ENCODE measurements at places on chromosomes 12 and 14.
A peak's percentile ranks its signal among the peaks of the same experiment; 100 is the strongest.

GRCh38 chr12:69851976-69852375 is 26.9 kb downstream of the MYRFL start:
- DNase-seq, result no peak

DNA sequence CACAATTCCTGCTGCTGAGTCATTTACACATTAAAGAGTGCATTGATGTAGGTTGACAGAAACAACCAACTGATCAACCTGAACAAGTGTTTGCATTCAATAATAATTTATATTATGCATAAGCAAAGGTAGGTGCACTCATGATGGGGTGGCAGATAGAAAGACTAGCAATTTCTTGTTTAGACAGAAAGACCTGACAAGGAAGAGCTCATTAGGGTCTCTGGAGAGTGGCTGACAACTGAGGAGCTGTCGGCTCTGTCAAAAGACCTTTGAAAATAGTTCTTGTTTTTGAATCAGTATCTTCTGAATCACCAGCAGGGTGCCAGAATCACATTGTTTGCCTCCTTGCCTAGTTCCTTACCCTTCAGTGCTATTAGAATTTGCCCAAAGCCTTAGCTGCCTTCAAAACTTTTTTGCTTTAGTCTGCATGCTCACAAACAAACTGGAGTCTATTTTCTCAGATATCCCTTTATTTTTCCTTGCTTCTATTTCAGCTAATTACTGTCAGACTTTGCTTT is 234.7 kb downstream of the BTG1 start:
- DNase-seq, result no peak

GRCh38 chr14:36626151-36626550 is 35.5 kb upstream of the PAX9 start:
- no peak for DNase-seq

- DNase-seq, result no peak
Observed at GRCh38 chr14:81341370-81341769, 58.8 kb downstream of the STON2 start.

- no peak for DNase-seq
Observed at GRCh38 chr14:82488473-82488872, 954.8 kb upstream of the SEL1L start.

DNA sequence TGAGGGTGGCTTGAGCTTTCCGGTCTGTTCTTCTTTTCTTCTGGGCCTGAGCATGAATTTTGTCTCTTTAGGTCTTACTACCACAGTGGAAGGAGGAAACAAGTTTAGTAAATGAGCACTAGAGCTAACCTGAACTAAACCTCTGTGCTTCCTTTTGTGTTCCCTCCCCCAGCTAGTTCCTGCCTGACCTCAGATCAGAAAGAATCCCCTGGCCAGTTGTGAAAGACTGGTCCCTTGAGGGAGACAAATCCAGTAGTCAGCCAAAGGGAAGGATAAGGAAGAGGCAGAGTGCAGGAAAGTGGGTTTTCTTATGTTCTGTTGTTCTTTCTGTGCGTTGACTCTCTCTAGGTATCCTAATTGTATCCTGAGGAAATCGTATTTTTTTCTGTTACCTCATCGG is 17.5 kb downstream of the ZNF664 start:
- DNase-seq, result no peak

- DNase-seq, result no peak
Observed at GRCh38 chr14:57355081-57355800, 35.1 kb upstream of the NAA30 start.

- no peak for DNase-seq
Observed at GRCh38 chr14:44873536-44873935, 88.2 kb downstream of the KLHL28 start.

DNA sequence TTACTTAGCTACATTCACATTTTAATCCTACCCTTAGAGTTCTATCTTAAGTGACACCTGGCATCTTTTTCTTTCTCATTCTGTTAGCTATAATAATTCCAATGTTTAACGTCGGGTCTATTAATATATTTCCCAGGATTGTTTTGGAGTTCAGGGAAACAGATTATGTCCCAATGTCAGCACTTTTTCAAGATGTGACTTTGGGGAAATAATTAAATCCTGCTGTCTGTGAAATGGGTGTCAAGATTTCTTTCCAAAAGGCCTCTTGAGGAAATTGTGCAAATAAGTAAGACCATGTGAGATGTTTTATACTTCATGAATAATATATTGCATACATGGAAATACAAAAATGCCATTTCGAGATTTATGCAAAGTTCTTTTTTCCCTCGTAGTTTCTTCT is 887.6 kb upstream of the SEL1L start:
- DNase-seq, result no peak

- no peak for DNase-seq
Observed at GRCh38 chr14:102589761-102590290, 2.6 kb upstream of the RCOR1 start.

GRCh38 chr14:50977863-50978528 is 33.7 kb upstream of the PYGL start:
- DNase-seq, result no peak

DNA sequence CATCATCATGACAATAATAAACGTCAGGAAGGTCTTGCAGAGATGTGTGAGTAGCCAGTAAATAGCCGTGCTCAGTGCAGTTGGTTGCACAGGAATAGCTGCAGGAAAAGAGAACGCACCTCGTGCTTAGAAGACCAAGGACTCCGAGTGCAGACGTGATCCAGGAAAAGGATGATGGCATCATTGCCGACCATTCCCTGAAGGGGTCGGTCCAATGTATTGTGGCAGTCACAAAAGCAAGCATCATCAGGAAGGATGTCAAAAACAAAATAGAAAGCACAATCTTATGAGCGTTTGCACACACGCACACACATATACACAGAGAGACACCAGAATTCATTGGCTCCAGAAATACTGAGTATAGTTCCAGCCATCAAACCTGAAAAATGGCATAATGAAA is 12.8 kb downstream of the DUSP6 start:
- no peak for DNase-seq

- no peak for DNase-seq
Observed at GRCh38 chr12:118312578-118312977, 60.1 kb downstream of the TAOK3 start.

DNA sequence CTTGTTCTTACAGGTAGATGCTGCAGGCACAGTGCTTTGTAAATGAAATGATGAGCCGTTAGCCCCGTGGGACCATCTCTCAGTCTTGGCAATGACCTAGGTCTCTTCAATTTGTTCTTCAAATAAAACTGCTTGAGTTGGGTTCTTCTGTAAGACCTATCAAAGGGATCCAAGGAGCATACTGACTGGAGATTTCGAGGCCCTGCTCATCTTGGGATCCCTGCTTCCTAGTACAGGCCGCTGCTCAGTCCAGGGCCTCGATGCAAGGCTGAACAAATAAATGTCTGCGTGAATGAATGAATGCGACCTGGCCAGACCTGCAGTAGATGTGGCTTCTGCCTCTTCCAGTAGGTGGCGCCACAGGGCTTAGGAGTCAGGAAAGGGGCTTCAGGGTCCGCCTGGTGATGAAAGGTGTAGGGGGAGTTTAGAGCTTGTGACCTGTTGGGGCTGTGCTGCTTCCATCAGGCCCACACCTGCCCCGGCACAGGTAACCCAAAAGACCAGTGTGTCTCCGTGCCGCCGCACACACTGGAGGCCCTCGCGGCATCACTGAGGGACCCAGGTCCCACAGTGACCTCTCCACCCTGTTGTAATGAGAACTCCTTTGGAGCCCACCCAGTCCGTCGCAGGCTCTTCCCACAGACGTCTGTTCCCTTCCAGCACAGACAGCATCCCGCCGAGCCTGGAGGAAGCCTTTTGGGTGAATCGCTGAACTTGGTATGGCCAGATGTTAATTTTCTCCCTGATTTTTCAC is 4.4 kb downstream of the CACNA1C start:
- DNase-seq, result peak; percentile 62

- no peak for DNase-seq
Observed at GRCh38 chr14:65999865-66000264, 486.3 kb upstream of the CCDC196 start.

GRCh38 chr12:19674437-19674836 is 235.1 kb downstream of the AEBP2 start:
- no peak for DNase-seq

- DNase-seq, result peak; percentile 64
Observed at GRCh38 chr12:56007564-56008559, 10.8 kb downstream of the SUOX start.

GRCh38 chr14:64569138-64569631 is 19.4 kb downstream of the PPP1R36 start:
- DNase-seq, result no peak

DNA sequence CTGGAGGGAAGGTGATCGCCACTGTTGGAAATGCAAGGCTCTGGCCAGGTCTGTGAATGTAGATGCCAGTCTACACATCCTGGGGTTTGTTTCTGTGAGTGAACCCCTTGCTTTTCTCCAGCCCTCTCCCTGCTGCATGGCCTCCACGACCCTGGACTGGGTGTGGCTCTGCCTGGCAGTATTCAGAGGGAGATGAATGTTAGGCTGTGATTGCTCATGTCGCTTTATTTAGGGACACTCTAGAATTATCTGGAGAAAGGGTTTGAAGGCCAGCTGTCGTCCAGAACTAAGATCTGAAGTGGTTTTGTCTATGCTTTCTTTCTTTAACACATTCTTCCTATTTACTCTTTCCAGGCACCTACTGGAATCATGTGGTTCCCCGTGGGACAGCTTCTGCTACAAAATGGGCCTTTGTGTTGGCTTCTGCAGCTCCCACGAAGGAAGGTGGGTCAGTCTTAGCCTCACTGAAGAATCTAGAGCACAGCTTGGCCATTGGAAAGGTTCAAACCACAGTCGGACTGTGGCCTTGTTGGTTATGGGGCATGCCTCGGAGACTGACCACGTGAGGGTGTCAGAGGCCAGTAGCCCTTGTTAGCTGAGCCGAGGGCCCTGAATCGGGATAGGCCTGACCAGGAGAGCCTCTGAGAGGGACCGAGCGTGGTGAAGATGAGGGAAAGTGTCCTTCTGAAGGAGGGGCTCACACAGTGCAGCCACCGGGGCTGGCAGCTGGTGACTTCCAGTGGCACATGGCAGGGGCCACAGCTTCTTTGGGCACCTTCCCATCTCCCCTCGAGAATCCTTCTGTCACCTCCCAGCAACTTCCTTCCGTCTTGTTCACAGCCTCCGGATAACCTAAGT is 59.1 kb downstream of the ANKRD9 start:
- no peak for DNase-seq

DNA sequence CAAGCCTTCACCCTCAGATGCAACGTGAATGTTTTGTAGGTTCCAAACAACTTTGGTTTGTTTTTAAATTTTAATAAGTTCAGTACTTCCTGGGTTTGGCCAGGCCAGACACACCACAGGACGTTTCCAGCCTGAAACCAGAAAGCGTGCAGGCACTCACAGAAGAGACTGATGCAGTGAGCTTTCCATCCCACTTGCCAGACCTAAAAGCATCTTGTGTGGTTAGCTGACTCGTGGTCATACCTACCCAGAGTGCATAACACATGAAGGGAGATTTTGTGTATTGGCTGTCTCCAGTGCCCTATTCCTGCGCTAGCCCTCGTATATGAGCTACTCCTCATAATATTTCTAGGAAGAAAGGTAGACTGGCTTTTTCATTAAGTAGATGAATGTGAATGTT is 297.3 kb upstream of the FAR2 start:
- DNase-seq, result no peak

- DNase-seq, result no peak
Observed at GRCh38 chr12:40375076-40375475, 150.3 kb downstream of the LRRK2 start.

- DNase-seq, result no peak
Observed at GRCh38 chr12:28879379-28879778, 269.7 kb upstream of the FAR2 start.

DNA sequence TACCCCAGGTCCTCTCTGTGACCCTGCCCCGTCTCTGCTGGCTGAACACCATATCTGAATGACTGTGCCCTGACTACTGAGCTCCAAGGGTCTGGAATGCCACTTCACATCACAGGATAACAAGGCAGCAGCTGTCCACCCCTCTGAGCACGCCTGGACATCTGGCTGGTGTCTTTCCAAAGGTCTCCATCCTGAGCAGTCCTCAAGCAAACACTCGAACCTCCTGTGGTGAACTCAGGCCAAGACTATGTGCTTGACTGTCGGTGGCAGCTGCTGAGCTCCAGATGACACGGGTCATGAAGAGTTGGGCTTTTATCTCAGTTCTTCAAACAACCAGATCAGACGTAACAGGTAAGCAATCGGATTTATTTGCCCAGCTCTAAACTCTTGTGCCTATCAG is 117.2 kb upstream of the BCL2L14 start:
- no peak for DNase-seq

GRCh38 chr12:11622876-11623281 is 26.6 kb upstream of the ETV6 start:
- DNase-seq, result no peak

GRCh38 chr12:105233041-105233905 is 2.7 kb downstream of the APPL2 start:
- no peak for DNase-seq

- no peak for DNase-seq
Observed at GRCh38 chr12:53474077-53474476, 22.2 kb downstream of the PCBP2 start.

DNA sequence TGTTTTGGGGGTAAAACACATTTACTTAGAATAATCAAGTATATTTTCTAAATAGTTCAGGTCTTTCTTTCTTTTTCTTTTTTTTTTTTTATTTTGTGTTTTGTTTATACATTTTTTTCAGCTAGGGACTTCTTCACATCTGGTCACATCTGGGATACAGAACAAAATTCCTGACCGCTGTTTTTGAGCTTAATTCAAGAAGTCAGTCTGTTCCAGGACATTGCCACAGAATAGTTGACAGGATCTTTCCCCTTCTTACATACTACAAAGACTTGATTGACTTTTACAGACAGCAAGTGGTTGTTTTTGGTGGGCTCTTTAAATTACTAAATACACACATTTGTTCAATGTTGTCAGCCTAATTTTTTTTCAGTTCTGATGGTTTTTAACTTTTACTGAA is 41.8 kb upstream of the DCN start:
- DNase-seq, result no peak

GRCh38 chr14:79167957-79168356 is 997.8 kb downstream of the NRXN3 start:
- no peak for DNase-seq

DNA sequence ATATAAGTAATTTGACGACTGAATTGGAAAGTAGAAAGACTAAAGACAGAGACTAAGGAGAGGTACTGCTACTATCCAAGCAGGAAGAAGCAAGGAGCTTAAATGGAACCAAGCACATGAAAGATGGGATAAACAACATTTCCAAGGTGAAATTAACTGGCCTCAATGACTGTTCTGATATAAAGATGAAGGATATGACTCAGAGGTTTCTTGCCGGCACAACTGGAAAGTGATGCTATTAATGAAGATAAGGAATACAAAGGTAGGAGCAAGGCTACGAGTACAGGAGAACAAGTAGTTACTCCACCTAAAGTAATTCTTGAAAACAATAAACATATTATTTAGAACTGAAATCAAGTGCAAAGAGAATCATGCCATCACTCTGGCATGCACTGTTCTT is 6.4 kb downstream of the SNX6 start:
- no peak for DNase-seq

- DNase-seq, result no peak
Observed at GRCh38 chr12:49947593-49948226, 2.8 kb upstream of the AQP2 start.

DNA sequence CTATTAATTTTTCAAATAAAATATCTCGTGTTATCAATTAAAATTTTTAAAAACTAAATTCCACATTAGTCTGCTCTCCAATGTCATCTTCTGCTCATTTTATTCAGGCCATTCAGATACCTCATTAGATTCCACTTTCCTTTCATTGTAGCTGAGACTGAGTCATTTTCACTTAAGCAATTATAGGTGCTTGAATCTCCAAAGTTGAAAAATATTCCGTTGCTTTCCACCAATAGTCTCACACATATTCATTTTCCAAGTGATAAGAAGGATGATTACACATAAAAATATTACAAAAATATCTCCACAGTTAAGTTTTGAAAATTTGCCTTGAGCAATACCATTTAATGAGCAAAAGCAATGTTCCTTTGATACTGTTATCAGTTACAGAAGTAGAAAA is 36.5 kb upstream of the YBX3 start:
- no peak for DNase-seq

Data from activated naive CD8-positive, alpha-beta T cell treated with anti-CD3 and anti-CD28 coated beads for 36 hours (primary cell).